ENCODE measurements at places on chromosomes 5 and 9.

DNA sequence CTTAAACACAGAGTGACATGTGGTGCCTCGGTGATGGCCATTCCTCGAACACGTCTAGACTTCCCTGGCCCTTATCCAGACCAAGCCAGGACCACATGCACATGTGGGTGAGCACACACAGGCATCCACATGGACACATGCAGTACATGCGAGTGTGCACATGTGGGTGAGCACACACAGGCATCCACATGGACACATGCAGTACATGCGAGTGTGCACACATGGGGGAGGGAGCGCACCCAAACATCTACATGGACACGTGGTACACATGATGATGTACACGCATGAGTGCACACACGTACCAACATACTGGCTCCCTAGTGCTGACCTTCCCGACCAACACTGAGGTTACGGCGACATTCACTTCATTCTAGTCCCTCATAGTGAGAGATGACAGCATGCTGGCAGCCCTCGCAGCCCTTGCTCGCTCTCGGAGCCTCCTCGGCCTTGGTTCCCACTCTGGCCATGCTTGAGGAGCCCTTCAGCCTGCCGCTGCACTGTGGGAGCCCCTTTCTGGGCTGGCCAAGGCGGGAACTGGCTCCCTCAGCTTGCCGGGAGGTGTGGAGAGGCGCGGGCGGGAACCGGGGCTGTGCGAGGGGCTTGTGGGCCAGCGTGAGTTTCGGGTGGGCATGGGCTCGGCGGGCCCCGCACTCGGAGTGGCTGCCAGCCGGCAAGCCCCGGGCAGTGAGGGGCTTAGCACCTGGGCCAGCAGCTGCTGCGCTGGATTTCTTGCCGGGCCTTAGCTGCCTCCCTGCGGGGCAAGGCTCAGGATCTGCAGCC, 186.8 kb downstream of the HSPA4 start:
- DNase-seq = no peak

DNA sequence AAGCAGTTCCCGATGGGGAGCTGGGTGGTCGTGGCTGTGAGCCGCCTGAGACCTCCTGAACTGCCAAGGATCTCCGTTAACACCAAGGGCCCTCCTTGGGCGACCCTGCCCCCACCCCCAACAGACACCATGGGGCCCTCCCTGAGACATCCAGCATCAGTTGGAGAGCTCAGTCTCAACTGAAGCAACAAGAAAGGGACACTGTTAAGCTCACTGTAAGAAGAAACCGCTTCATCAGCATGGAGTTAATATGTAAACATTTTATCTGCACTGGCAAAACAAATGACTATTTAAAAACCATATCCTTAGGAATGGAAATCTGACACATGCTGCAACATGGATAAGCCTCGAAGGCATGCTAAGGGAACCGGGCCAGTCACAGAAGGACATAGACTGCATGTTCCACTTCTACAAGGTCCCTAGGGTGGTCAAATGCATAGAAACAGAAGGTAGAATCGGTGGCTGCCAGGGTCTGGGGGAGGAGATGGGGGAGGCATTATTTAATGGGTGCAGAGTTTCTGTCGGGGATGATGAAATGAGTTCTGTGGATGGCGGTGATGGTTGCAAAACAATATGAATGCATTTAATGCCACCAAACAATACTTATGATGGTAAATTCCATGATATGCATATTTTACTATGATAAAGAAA, 47.4 kb downstream of the ROR2 start:
- DNase-seq = no peak

- DNase-seq = no peak
Observed at GRCh38 chr5:39570403-39571027, 145.7 kb upstream of the DAB2 start.

DNA sequence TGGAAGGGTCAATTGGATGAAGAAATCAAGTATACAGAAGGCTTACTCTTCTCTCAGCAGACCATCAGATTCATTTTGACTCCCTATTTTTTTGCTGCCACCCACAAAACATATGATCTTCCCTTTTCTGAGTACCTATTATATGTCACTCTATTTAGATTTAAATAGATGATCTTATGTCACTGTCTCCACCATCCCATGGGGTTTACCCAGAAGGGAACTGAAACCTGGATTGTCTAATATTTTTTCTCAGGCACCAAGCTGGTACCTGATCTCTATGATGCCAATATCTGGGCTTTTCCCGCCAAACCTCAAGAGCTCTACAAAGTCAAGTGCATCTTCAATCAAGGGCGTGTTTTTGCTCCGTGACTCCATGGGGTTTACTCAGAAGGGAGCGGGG, 118.7 kb downstream of the GAS1 start:
- DNase-seq = no peak

DNA sequence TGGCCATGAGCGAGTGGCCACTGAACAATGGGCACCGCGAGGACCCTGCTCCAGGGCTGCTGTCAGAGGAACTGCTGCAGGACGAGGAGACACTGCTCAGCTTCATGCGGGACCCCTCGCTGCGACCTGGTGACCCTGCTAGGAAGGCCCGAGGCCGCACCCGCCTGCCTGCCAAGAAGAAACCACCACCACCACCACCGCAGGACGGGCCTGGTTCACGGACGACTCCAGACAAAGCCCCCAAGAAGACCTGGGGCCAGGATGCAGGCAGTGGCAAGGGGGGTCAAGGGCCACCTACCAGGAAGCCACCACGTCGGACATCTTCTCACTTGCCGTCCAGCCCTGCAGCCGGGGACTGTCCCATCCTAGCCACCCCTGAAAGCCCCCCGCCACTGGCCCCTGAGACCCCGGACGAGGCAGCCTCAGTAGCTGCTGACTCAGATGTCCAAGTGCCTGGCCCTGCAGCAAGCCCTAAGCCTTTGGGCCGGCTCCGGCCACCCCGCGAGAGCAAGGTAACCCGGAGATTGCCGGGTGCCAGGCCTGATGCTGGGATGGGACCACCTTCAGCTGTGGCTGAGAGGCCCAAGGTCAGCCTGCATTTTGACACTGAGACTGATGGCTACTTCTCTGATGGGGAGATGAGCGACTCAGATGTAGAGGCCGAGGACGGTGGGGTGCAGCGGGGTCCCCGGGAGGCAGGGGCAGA, 53.3 kb downstream of the JADE2 start:
- DNase-seq = no peak

DNA sequence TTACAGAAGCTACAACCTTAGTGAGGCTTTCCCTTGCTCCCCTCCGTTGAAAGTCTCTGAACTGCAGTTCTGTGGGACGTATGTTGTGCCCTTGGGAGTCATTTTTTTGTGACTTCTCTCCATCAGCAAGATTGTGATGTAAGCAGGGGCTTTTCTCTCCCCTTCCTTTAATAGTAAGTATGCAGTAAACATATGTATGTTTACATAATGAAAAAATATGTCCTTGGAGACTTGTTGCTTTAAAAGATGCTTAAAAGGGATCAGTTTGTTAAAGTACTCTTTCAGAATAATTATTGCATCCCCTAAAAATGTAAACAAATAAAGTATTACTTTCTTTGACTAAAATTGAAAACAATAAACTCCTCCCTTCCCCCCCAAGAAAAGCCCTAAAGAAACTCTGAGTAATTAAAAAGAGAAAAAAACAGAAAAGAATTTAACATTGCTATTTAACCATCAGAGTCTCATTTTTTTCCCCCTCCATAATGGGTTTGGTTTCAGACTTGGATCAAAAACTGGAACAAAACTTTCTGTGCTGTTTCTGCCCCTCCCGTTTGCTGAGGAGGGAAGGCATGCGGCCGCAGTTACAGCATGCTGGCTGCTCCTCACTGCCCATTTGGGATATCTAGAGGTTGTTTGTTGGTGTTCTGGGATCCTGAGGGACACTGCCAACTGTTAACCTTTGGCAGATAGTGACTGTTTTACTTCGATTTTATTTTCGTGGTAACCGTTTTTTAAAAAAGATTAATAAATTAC, 40.2 kb downstream of the TRIO start:
- no peak for DNase-seq

DNA sequence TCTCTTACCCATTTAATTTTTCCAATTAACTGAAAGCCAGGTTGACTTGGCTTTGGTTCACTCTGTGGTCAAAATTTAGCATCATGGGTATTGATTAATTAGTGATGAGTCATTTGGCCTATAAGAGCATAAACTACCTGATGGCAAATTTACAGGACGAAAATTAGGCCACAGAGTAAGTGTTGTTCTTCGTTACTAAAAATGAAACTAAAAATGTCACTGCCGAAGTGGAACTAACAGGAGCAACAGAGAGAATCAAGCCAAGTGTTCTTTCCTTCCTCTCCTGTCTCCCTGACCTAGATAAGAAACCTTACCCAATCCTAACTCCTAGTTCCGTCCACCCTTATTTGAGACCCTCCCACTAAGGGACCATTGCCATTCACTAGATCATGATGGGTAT, 176.9 kb downstream of the RAB3C start:
- DNase-seq = no peak

DNA sequence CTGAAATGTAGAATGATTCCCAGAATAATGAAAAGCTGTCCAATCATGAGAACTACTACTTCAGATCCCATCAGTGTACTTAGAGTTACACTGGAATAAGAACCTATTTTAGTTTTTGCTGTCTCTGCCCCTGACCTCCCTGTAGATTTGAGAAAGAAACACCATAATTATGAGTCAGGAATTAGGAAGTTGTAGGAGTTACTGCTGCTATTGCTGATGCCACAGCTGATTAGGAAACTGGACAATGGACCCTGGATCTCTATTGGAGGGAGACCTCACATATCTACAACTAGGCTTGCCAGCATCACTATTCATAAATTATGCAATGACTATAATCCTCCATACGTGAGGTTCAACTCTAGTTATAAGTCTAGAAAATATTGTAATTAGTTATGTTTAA, 48.8 kb upstream of the EDIL3 start:
- no peak for DNase-seq

DNA sequence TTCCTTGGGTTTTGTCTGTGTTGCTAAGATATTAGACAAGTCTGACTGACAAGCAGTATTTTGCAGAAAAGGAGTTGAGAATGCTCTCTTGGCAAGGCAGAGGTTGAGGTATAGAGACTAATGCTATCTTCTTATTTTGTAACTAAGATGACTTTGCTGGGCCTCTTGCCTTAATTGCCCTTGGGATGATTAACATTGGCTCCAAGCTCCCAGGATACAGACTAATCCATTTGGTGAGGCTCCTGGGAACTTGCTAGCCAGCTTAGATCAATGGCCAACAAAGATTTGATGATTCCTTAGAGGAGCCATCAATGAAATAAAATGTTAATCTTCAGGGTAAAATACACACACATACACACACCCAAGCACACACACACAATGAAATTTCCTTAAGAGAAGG, 28.7 kb upstream of the AP3B1 start:
- no peak for DNase-seq

DNA sequence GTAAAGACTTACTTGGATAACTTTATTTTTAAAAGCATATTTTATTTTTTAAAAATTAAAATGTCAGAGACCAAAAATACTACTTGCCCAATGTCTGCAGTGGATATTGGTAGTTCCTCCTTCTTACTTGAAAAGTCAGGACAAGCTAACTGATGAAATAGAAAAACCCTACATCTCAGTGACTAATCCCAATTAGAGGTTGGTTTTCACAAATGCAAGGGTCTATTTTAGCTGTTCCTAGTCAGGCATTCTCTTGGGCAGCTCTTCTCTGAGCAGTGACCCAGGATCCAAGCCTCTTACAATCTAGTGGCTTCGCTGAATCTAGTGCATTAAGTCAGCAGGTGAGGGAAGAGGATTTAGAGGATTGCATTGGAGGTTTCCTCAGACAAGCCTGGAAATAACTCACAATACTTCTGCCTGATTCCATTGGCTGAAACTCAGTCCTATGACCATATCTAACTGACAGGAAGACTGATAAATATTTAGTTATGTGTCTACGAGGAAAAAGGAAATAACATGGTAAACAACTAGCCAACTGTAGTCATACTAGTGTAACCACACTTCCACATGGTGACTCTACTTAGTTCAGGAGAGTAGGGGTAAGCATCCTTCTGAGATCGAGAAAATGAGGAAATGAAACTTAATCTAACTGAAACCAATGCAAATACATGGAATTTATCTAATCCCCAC, 34.2 kb upstream of the MIER3 start:
- no peak for DNase-seq

GRCh38 chr5:179798144-179798770, 4.5 kb downstream of the LTC4S start:
- DNase-seq = no peak

DNA sequence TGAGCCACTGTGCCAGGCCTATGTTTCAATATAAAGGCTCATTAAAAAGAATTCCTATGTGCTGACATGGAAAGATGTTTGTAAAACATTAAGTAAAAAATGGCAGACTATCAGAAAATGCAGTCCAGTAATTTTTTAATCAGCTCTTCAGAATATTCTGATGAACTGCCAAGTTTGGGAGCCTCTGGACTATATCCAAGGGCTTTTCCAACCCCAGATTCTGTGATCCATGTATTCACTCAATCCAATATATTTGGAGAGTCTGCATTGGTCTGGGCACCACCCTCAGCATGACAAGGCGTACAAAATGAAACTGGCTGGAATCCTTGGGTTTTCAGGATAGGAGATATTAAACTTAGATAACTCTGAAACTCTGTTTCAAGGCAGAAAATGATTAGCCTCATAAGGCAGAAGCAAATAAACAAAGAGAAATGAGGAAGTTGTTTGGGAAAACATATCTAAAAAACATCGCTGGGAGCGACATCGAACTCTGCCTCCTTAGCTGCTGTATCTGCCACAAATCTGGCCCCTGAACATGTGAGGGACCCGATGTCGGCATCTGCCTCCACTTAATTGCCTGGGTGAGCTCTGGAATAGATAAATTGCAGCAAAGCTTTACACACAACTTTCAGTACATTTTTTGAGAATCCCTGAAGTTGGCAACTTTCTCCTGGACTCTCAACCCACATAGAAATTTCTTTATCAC, 14.4 kb downstream of the PDE6A start:
- no peak for DNase-seq

GRCh38 chr9:4591123-4591500, 71.0 kb upstream of the PLPP6 start:
- no peak for DNase-seq

- DNase-seq = no peak
Observed at GRCh38 chr5:78514427-78515330, 133.9 kb downstream of the LHFPL2 start.

GRCh38 chr5:179762079-179762780, 29.6 kb downstream of the MAML1 start:
- DNase-seq = peak; percentile 35

GRCh38 chr5:67020096-67020615, 176.4 kb downstream of the CD180 start:
- no peak for DNase-seq

DNA sequence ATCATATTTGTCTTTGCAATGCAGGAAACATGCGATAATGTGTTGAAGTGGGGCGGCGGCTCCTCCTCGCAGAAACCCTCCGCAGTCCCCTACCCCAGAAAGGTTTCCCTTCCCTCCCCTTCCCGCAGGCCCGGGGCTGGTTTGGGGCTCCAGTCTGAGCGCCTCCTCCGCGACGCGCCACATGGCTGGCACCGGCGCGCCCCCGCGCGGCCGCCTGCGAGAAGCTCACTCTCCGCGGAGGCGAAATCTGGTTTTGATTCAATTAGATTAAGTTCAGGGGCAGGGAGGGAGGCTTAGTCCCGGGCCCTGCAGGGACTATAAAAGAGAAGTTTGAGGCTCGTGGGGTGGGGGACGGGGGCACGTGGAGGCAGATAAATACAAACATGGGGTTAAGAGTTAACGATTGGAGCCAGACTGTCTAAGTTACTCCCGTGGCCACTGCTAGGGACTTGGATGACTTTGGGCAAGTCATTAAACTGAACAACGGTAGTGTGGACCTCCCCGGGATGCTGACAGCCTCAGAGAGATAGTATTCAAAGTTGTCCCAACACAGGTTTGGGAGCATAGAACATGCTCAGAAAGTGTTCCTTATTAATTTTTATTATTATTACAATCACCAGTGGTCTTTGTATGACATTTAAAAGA, 69.4 kb downstream of the MSX2 start:
- DNase-seq = peak; percentile 43

All from CD4-positive, alpha-beta T cell treated with Interferon alpha-2 for 1 hour (primary cell).